ENCODE measurements at places on chromosomes 11 and 22.
A peak's percentile ranks its signal among the peaks of the same experiment; 100 is the strongest.

DNA sequence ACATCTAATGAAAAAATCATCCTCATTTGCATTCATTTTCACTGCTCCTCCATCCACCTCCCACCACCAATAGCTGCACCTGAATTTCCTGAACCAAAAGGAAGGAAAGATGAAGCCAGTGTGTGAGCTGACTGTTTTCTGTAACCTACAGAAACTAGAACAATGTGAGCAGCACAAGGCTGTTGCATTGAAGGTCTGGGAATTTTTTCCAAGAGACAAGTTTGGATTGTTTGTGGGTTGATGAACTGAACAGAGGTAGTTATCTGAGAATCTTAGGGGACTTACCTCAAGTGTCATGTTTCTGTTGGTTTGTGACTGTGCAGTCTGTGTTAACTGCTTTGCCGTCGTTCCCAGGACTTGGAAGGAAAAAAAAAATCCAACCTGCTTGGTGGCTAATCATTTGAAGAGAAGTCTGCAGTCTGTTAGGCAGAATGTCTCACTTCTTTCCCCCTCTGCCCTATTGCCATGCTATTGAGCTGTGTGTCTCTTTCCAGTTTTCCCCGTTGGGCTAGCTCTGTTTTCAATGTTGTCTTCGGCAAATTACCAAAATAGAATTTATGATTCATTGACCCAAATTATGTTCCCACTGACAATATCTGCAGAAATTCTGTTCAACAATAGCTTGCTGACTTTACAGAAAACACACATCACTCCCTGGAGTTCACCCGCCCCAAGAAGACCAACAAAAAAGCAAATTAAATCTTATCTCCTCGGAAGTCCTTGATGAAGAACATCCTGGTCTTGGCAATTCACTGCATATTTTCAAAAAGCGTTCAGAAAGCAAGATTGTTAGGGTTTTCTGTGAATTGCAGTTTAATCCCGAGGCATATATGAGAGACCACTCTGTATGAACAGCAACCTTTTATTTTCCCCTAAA lies 76.0 kb downstream of the SC5D start:
- DNase-seq = no peak

GRCh38 chr11:26715133-26715532 lies 6.7 kb downstream of the SLC5A12 start:
- DNase-seq = no peak

GRCh38 chr11:48013269-48013901 lies 33.0 kb downstream of the PTPRJ start:
- DNase-seq = peak; percentile 63

DNA sequence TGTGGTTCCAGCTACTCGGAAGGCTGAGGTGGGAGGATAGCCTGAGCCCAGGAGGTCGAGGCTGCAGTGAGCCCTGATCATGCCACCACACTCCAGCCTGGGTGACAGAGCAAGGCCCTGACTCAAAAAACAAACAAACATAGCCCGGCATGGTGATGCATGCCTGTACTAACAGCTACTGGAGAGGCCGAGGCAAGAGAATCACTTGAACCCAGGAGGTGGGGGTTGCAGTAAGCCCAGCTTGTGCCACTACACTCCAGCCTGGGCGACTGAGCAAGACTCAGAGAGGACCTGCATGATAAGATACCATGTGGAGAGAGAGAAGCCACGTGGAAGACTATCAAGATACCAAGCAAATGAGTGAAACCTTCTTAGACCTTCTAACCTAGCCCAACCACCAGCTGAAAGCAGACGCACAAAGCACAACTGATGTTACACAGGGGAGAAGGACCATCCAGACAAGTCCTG lies 36.1 kb downstream of the AMBRA1 start:
- no peak for DNase-seq

GRCh38 chr22:19921544-19922081 lies 20.0 kb upstream of the COMT start:
- DNase-seq = no peak

GRCh38 chr22:19037282-19038163 lies 84.7 kb downstream of the DGCR2 start:
- no peak for DNase-seq

- DNase-seq = no peak
Observed at GRCh38 chr11:44445500-44446365, 119.7 kb upstream of the CD82 start.

DNA sequence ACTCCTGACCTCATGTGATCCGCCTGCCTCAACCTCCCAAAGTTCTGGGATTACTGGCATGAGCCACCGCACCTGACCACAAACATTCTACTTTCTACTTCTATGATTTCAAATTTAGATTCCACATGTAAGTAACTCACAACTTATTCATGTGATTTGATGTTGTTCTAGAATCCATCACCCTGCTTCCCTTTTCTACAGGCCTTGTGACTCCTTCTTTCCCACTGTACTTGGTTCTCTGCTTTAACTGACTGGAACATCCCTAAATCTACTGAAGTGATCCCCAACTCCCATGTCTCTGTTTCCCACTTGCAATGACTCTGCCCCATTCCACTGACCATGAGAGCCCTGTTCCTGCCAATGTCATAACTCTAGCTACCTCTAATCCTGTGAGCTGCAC lies 25.7 kb upstream of the MRPL17 start:
- no peak for DNase-seq

DNA sequence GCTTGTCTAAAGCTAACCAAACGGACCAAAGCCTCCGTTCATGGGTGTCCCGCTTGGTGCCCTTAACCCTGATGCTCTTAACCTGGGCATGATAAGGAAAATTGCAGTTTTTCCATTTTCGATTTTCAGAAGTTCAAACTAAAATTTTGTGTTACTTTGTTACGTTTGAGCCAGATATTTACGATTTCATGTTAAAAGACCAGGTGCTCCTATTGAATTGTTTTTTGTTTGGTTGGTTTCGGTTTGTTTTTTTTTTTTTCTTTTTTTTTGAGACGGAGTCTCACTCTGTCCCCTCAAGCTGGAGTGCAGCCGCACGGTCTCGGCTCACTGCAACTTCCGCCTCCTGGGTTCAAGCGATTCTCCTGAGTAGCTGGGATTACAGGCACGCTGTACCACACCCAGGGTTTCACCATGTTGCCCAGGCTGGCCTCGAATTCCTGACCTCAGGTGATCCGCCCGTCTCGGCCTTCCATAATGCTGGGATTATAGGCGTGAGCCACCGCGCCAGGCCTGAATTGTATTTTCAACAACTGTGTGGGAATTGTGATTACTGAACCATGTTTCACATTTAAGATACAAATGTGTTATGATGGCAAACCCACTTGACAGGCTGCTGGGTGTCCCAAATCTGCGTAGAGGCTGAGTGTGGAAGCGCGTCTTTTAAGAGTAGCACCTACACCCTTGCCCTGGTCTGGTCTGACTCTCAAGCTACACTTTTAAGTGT lies 864 bp upstream of the USP28 start:
- DNase-seq = no peak

DNA sequence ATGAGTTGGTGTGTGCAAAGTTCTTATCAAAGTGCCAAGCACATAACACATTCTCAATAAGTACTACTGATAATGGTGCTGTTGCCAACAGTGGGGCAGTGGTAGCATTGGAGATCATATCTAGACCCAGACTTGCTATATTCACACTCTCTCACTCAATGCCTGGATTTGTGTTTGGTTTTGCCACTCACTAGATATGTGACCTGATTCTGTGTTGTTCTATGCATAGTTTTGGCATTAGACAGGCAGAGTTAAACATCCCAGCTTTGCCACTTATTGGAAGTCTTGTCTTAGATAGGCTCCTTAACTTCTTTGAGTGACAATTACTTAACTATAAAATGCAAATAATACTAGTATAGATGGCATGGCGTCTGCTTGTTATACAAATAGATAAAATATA lies 642.6 kb upstream of the CCDC179 start:
- DNase-seq = no peak

GRCh38 chr11:90135016-90135415 lies 553 bp downstream of the NAALAD2 start:
- DNase-seq = no peak

DNA sequence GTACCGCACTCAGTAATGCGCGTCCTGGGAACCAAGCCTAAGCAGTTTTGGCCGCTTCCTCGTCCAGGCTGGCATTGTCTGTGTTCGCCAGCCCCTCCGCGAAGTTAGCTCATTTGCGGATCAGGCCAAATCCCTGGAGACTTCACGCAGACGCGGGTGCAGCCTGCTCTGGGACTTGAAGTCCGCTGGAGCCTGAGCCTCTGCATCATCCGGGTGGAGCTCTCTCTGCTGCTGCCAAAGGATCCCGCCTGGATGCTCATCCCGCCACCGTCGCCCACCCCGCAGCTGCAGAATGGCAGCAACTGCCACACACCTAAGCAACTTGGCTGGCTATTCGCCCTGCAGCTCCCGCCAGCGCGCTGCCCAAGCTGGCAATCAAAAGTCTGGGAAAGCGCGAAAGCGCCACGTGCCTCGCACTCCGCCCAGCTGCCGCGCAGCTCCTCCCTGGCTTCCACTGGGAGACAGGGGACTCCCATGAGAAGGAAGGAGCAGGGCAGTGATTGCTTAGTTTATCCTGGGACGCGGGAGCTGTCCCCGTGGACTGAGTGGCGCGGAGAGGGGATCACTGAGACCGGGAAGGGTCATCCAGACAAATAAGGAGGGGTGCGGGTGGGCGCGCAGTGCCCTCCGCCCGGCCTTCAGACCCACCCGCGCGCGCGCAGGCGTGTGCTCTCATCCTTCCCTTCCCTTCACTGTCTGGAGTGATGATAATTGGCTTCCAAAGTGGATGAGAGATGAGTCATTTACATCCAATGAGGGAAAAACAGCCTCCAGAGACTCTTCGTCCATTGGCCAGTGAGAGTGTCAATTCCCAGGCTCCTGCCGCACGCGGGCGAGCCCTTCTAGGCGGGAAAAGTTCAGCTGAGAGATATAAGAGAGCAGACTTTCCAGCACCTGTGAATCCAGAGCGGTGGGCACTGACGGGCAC lies 23.2 kb upstream of the GLYATL1B start:
- DNase-seq = no peak

- DNase-seq = no peak
Observed at GRCh38 chr11:80860632-80861031, 1419.8 kb upstream of the TENM4 start.

DNA sequence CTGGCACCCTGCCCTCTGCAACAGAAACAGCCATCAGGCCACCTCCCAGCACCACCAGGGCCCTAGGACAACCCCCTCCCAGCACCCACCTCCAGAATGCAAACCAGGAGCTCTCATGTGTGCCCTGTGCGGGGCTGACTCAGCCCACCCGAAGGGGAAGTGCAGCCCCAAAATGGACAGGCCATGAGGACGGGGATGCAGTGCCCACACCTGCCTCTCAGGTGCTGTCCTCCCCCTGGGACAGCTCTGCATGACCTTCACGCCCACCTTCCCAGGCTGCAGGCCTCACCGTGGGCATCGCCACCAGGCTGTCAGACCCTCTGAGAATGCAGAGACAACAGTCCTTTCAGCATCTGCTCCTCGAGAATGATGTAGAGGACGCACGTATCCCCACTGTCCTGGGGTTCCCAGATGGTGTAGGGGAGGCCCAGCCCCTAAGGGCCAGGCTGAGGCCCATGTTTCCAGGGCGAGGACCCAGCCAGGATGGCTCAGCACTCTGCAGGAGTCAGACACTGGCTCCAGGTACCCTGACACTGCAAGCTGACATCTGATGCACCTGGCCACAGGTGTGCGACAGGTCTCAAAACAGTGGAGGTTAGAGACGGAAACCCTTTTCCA lies 13.5 kb downstream of the MOB2 start:
- DNase-seq = no peak

DNA sequence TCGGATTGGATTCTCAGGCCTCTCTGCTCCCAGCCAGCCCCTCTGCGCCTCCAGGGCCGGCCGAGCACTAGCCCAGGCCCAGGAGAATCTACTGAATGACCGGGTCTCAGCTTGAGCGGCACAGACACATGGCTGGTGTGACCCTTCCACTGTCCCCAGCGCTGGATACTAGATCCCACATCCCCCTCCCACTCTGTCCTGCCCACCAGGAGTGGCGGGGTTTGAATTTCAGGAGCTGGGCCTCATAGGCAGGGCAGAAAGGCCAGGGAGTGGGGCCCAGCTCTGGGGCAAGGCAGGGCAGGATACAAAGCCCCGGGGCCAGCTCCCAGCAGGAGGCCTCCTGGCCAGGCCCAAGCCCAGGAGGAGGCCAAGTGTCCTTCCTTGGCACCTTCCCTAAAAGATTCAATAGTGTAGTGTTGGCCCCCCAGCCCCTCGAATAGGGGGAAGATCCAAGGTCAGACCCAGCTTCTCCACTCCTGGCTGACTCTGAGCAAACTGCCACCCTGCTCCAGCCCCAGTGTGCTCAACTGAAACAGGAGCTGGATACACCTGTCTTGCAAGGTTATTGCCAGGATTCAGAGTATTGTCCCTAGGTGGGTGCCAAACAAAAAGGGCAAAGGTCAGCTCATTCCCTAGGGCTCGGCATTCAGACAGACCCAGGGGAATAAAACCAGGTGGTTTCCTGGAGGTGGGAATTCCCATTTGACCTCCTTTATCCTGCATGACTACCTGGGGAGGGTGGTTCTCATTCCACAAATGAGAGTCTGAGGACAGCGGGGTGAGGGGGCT lies 22.5 kb upstream of the TCF20 start:
- DNase-seq = no peak

DNA sequence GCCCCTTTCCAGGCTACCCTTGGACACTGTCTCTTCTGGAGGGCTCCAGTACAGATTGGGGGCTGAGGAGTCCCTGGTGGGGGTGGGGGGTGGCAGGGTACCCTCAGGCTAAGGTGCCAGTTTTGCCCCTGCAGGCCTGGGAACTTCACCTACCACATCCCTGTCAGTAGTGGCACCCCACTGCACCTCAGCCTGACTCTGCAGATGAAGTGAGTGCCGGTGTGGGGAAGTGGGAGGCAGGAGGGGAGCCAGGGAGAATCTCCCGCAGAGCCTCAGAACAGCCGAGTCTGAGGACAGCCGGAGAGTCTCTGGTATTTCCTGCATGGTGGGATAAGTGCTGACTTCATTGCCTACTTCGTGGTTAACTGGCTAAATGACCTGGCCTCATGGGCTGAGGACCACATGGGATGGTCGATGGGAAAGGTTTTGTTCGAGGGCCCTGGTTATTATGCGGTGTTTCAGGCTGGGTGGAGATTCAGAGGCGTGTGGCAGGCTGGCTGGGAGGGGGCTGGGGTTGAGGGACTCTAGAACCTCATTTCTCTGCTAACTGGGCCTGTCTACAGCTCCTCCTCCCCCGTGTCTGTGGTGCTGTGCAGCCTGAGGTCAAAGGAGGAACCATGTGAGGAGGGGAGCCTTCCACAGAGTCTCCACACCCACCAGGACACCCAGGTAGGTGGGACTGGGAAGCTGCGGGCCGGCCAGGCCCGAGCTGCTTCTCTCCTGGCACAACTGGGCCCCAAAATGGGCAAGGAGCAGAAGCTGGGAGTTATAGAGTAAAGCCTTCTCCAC lies 8.5 kb downstream of the TMEM258 start:
- DNase-seq = no peak
